ENCODE measurements at places on chromosomes 13 and 19.

DNA sequence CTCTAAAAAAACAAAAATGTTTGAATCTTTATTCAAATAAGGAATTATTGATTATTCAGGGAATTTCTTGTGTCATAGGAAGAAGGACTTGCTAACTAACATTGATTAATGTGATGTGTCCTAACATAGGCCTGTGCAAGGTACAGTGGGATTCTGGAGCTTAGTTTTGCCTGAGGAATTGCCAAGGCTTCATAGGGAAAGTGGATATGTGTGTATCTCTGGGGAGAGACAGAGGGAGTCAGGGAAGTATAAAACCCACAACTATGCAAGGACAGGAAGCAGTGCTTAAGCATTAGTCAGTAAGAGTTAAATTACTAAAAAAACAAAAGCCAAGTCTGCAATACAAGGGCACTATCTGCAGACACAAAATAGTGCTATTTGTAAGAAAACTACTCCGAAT is 59.6 kb downstream of the WDFY2 start:
- peak; percentile 77 for DNase-seq

DNA sequence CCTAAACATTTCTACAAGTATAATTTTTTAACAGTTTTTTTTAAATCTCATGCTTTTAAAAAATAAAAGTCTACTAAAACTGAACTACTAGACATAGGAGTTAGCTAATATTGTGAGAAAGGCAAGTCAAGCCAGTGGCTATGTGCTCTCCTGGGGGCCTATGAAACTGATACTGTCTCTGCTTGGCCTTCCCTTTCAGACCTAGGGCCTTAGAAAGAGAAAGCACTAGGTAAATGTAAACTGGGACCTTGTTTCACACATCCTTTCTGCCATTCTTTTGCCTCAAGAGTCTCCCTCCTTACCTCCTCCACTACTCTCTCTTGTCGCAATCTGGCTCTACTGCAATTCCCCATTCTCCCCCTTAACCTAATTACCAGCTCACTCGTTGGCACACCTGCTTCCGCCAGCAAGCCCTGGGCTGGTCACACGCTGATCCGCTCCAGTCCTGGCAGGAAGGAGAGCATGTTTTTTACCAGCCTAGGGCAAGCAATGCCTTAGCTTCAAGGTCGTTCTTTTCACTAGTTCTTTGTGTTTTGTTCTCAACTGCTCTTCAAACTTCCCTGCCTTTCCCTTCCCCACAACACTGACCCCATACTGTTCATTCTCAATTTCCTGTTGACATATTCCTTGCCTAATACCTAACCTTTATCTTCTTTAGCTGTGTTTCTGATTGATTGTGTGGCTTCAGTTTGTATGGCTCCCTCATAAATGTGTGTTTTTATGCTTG is 23.1 kb downstream of the TBC1D4 start:
- no peak for DNase-seq

DNA sequence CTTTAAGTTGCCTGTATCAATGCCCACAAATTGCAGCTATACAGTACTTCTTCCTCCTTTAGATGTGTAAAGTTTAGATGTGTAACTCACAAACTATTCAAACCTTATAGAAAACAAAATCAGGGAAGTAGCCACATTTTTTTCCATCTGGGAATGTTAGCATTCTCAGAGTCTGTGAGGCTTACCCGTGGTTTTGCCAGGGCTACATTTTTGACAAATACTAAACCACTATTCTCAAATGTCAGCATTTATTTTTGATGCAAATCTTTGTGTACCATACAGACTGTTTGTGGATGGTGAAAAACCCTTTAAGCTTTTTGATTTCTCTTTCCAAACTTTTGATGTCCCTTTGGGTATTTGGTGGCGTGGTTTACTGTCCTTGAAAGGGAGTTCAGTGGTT is 216.4 kb downstream of the POSTN start:
- DNase-seq: no peak

- no peak for DNase-seq
Observed at GRCh38 chr19:51204321-51204720, 20.6 kb upstream of the CD33 start.

DNA sequence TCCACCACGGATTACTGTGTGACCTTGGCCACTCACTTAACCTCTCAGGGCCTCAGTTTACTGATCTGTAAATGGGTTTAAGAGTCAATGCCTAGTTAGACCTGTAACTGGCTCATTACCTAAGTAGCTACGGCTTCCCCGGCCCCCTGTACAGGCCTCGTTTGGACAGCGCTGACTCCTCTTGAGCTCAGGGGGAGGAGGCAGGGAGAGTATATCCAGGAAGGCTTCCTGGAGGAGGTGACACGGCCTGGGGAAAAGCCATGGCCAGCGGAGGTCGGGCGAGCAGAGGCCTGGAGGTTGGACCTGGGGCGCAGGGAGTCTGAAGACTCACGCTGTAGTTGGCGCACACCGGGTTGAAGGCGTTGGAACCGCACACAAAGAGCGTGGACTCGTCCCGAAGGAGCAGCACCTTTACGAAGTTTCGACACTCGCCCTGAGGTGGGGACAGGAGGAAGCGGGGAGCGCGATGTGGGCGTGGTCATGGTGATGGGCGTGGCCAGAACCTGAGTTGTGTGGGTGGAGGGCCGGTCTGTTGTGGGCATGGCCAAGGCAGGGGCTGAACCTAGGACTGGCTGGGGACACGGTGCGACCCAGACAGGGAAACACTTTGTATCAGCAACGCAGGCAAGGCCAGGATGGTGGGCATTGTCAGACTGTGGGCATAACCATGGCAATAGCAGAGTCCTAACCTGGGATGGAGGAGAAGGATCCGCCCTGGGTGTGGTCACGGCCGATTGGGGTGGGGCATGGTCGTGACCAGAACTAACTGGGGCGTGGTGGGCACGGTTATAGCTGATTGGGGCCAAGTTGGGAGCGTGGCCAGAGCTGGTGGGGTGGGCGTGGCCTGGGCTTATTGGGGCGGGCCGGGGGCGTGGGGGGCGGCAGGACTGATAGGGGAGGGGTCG is 3.6 kb downstream of the SEMA6B start:
- no peak for DNase-seq

- DNase-seq: no peak
Observed at GRCh38 chr13:108477376-108477775, 152.0 kb upstream of the MYO16 start.

- no peak for DNase-seq
Observed at GRCh38 chr13:70391678-70392077, 283.4 kb upstream of the KLHL1 start.

- no peak for DNase-seq
Observed at GRCh38 chr19:11324748-11325389, 14.6 kb downstream of the RAB3D start.

- DNase-seq: no peak
Observed at GRCh38 chr13:71137101-71137500, 729.9 kb downstream of the DACH1 start.

GRCh38 chr13:101512650-101513049 is 60.2 kb downstream of the ITGBL1 start:
- peak; percentile 37 for DNase-seq

DNA sequence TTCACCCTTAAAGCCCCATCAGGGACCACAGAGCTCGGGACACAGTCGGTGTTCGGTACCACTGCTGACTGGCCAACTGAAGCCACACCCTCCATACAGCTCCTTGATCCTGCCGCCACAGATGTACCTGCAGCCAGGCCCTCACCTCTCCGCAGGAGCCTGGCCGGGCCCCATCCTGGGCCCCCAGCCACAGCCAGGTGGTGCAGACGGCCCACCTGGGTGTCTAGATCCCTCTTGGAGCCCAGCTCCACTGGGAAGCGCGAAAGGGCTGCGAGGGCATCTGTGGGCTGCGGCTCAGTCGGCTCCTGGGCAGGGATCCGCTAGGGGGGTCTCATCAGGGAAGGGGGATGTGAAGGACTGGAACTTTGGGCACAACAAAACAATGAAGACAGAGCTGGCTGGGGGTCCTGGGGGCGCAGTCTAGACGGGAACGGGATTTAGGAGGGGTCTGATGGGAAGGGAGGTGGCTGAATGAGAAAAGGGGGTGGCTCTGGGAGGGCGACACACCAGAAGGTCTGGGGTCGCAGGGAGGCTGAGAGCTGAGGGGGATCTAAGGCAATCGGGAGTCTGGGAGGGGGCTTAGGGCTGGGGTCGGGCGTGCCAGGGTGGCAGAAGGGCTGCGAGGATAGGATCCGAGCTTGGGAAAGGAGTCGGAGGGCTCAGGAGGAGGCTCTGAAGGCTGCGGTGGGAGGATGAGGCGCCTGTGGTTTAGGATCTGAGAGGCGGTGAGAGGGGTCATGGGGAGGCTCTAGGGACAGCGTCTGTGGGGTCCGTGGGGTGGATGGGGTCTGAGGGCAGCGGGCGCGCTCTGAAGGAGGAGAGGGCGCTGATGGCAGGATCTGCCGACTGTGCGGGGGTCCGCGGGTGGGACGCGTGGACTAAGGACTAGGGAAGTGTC is 15.8 kb downstream of the PRODH2 start:
- DNase-seq: no peak

GRCh38 chr19:56507446-56508289 is at the start of gene ZNF471:
Gene ZNF471 (plus strand): TSS chr19:56507855. CDS start chr19:56511572, 3,717 bp downstream.
- peak; percentile 81 for DNase-seq

GRCh38 chr13:21901811-21902708 is 231.2 kb downstream of the FGF9 start:
- DNase-seq: no peak

GRCh38 chr19:31671411-31672035 is 322.3 kb upstream of the TSHZ3 start:
- DNase-seq: no peak

GRCh38 chr13:75271846-75272245 is 210.1 kb downstream of the TBC1D4 start:
- DNase-seq: no peak

GRCh38 chr19:54209811-54210494 is 9.3 kb downstream of the RPS9 start:
- DNase-seq: peak; percentile 65

DNA sequence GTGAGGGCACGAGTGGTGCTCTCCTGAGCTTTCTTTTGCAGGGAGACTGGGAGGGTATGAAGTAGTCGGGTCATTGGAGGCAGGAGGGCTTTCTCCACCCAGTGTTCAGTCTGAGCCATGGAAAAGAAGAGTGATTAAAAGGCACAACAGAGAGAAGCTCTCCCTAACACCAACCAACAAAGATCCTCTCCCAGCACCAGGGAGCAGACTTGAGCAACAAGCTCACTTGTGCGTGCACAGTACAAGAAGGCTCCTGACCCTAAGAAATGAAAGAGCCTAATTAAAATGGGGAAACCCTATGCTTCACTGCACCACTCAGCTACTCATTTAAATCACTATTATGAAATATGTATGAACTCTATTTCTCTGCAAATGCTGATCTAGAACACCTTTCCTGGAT is 276.3 kb upstream of the SOX21 start:
- no peak for DNase-seq

DNA sequence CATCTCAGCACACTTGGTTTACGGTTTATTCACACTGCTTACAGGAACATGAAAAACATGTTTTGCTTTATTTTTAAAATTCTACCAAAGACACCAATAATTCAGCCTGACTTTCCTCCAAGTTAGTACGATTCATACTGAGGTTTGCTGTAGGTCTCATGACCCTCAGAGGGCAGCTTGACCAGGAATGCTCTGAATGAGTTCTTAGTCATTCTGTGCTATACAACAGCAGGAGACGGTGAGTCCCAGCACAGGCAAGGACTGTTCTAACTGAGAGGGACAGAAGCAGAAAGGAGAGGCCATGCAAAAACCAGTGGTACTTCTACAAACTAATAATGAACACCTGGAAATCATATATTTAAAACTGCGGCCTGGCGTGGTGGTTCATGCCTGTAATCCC is 6.4 kb downstream of the GRTP1 start:
- DNase-seq: no peak

GRCh38 chr13:40609972-40610726 is 56.3 kb downstream of the FOXO1 start:
- DNase-seq: no peak

DNA sequence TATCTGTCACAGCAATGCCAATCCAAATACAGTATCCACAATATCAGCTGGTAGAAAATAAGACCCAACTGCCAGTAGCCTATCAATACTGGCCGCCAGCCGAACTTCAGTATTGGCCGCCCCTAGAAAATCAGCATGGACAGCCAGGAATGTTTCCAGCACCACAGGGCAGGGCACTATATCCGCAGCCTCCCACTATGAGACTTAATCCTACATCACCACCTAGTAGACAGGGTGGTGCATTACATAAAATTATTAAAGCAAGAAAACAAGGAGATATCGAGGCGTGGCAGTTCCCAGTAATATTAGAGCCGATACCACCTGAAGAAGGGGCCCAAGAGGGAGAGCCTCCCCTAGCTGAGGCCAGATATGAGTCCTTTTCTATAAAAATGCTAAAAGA is 111.3 kb downstream of the ZNF486 start:
- DNase-seq: no peak

DNA sequence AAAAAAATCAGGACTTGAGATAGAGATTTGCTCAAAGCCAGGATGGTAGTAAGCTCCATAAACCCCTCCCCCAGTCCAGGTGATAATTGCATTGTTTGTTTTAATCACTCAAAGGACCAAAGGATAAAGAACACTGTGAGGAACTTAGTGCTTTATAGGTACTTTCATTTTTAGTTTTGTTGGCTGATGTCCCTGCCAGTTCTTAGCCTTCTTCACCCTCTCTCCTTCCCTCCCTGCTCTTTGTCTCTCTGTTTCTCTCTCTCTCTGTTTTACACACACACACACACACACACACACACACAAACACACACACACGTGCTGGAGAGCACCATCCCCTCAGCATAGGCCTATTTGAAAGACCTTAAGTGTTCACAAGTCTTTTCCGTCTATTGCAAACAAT is 5.2 kb downstream of the FRY start:
- no peak for DNase-seq

- DNase-seq: no peak
Observed at GRCh38 chr13:36046672-36047071, 84.5 kb downstream of the DCLK1 start.

- DNase-seq: no peak
Observed at GRCh38 chr13:102461302-102461701, 59.5 kb upstream of the FGF14 start.

DNA sequence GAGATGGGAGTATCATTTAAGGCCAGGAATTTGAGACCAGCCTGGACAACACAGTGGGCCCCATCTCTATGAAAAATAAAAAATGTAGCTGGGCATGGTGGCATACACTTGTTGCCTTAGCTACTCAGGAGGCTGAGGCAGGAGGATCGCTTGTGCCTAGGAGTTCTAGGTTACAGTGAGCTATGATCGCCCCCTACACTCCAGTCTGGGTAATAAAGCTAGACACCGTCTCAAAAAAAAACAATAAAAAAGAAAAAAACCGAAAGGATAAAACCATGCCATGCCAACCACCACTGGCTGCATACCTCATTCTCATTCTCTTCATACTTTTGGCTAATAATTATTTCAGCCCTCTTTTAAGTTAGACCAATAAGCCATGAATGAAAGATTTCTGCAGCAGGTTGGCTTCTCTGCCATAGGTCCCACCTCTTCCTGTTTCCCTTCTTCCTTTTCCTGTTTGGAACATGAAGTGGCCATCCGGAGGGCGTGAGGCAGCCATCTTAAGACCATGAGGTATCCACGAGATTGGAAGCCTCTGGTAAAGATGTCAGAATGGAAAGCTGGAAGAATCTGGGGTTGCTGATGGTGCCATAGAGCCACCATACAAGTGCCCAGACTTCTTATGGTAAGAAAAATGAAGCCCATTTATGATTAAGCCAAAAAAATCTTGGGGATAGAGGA is 171.3 kb downstream of the CACNA1A start:
- DNase-seq: no peak

All from SW 1271 (cell line).